ENCODE measurements at places on chromosomes 2 and 18.
A peak's percentile ranks its signal among the peaks of the same experiment; 100 is the strongest.

GRCh38 chr2:221555494-221555846 lies 16.6 kb downstream of the EPHA4 start:
- DNase-seq: no peak

DNA sequence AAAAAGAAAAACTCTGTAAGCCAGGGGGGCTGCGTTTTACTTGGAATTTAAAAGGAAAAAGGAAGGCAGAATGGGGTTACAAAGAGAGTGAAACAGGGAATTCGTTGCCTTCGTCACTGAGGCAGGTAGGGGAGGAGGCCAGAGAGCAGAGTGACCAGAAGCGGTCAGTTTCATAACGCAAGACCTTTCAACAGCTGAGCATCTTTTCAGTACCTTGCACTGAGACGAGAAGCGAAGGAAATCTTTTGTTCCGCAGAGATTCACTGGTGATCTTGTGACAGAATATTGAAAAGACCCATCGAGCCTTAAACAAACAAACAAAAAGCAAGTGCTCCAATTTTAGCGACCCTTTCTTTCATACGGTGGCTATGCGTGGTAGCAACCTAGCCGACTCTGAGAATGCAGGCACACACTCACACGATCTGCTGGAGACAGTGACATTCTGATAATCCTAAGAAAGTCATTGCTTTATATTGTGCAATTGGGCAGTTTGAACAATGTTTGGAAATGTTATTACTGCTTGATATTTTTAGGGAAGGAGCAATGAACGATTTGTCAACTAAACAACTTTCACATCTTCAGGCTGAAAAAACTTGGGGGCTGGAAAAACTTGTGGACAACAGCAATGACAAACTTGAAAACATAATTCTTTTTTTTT lies 93.8 kb upstream of the ODC1 start:
- DNase-seq: no peak

DNA sequence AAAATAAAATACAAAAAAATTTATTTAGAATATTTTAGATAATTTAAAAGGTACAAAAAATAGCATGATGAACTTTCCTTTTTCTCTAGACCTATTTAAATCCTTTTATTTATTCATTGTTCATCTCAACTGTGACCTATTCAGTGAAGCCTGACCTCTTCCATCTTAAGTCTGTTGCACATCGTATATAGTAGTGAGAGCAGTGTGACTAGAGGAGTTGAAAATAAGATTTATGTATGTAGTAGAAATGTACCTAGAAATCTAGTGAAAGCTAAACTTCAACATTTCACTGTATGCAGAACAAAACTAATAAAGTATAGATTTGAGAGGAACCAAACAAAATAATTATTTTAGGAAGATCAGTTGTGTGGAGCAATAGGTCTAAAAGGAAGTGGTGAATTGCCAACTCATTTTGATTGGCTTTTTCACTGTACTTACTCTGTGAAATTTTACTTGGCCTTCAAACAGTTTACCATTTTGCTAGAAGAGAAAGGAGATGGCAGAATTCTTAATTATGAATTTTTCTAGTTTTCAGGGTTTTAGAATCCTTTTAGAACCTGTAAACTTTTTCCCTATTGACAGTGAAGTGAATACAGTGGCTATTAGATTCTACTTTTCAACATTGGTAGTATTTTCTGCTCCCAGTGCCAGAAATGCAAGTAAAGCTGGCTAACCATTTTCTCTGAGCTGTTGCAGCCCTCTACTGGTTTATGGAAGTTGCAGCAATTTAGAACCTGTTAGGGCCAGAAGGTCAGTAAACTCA lies 11.0 kb downstream of the ANKRD12 start:
- no peak for DNase-seq

GRCh38 chr2:27185331-27186026 lies 26.4 kb upstream of the ATRAID start:
- DNase-seq: no peak

- DNase-seq: no peak
These were observed 301.1 kb upstream of the SMIM21 start for GRCh38 chr18:75728621-75729020.

- no peak for DNase-seq
These were observed 716.1 kb downstream of the DCC start for GRCh38 chr18:53056064-53056463.

- no peak for DNase-seq
These were observed 19.1 kb upstream of the ARHGAP25 start for GRCh38 chr2:68715353-68716041.

GRCh38 chr2:128701418-128701817 lies 382.8 kb upstream of the HS6ST1 start:
- DNase-seq: no peak

DNA sequence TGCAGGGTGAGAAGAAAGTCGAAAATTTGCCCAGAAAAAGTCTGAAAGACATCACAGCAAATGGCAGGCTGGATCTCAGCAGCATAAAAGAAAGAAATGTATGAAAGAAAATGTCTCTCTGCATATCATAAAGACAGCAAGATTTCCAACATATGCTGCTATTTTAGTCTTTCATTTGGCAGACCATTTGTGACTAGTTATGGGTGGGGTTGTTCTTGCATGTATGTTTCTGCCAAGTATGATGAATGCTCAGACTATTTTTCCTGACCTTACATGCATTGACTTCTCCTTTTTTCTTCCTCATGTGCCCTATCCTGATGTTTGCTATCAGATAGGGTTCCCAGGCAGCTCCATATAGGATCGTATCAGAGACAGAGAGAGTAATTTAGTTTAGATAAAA lies 58.5 kb upstream of the PARD3B start:
- no peak for DNase-seq

- no peak for DNase-seq
These were observed 28.8 kb downstream of the LONRF2 start for GRCh38 chr2:100293341-100294161.

GRCh38 chr18:49021433-49022129 lies 70.8 kb upstream of the SMAD7 start:
- no peak for DNase-seq

GRCh38 chr2:24970483-24971285 lies 1.1 kb downstream of the DNAJC27 start:
- no peak for DNase-seq

DNA sequence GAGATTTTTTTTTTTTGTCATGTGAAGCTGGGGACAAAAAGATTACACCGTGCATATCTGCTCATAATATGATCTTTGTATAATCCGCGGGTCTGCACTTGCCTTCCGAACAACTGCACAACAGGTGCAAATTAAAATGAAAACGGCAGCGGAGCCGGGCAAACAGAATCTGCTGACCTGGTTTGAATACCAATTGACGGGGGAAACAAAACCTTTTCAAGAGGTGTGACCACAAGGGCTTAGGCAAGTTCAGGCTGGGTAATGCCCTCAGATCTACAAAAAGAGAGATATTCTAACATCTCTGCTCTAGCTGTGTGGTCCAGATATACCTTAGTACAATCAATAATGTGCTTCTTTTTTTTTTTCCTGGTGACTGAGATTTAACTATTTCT lies 88.5 kb downstream of the ZEB2 start:
- no peak for DNase-seq

GRCh38 chr2:220466251-220466691 lies 838.8 kb downstream of the SLC4A3 start:
- DNase-seq: no peak

DNA sequence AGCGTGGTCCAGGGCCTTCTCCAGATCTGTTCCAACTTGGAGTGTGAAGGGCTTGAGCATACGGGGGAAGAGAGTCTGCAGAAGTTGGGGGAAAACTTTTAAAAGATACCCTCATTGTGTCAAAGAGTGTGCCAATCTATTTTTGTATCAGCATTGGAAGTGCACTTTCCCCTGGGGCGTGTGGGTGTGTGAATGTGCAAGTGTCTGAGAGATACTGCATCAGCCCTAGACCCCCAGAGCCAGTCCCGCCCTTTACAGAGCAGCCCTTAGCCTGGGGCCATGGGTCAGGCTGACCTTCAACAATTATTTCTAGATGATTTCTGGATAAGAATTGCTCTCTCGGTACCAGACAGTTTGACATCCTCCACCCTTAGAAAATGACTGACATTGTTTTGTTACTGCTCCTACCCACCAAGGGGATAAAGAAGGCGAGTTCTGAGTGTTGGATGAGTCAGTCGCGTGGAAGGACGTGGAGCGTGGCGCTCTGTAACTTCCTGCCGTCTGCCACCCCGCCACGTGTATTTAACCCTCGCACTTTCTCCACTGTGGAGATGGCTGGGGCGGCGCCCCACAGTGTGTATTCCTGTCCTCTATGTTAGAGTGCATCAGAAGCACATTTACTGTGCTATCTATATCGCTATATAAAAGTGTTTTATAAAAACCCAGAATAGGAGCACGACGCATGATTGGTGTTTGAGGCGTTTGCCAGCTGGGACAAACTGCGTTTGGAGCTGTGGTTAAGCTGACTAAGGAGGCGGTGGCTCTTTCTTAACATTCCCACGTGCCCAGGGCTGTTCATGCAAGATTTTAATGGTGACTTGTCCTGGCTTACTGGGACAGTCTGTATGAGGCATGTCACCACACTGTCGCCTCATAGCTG lies 122.6 kb downstream of the CABLES1 start:
- DNase-seq: no peak

DNA sequence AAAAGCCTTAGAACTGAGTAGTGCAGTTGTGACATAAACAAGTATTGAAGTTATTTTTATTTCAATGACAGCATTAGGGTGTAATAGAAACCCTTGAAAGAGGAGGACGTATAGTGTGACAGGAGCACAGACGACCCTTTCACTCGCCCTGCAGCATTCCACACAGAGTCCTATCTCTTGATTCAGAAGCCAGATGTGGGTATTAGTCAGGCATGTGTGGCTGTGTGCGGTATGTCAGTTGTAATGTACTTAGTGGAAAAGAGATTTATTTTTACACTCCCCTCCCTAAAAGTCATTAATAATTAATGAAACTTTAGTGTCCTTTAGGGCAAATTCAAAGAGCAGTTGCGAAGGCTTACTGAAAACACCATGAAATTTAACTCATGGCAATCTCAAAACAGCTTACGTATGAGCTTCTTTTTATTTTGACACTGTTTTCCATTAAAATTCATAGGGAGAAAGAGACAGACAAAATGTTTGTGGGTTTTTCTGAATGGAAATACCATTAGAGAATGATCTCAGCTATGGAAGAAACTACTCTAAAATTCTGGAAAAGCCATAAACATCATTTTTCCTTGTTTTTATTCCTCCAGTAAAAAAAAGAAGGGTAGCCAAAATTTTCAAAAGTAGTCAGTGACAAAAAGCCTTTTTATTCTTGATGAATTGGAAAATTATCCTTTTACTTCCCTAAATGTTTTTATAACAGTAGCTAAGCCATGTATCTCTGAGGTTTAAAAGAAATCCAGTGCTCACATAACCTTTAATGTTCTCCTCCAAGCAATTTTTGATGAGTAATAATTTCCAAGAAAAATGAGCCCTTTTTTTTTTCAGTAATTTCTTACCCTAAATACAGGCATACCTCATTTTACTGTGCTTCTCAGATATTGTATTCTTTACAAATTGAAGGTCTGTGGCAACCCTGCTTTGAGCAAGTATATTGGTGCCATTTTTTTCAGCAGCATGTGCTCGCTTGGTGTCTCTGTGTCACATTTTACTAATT lies 84.0 kb upstream of the DSEL start:
- DNase-seq: no peak

DNA sequence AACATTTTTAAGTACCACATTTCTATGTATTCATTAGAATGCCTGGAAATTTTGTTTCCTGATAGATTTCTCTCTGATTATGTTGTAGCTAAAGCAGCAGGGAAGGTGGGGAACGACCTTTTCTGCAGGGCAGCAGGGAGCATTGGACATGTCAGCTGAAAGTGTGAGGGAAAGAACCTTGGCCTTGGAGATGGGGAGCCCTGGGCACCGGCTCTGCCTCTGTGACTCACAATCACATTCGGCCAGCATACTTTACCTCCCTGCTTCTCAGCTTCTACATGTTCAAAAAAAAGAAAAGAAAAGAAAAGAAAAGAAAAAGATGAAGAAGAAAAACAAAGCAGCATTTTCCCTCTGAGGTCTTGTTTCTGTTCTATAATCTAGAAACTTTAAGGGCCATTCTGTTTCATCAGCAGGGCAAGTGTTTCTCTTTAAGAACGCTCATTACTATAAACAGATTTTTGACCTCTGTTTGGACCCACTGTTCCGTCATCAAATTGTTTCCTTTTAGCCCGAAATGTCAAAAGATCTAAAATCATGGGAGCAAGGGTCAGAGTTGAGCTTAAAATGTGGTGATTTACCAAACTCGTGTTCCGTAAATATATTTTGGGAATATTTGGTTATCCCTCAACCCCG lies 27.9 kb downstream of the SETBP1 start:
- no peak for DNase-seq

GRCh38 chr2:49318531-49318930 lies 164.2 kb upstream of the FSHR start:
- no peak for DNase-seq

- DNase-seq: no peak
These were observed 32.3 kb upstream of the MBP start for GRCh38 chr18:77164763-77165485.

DNA sequence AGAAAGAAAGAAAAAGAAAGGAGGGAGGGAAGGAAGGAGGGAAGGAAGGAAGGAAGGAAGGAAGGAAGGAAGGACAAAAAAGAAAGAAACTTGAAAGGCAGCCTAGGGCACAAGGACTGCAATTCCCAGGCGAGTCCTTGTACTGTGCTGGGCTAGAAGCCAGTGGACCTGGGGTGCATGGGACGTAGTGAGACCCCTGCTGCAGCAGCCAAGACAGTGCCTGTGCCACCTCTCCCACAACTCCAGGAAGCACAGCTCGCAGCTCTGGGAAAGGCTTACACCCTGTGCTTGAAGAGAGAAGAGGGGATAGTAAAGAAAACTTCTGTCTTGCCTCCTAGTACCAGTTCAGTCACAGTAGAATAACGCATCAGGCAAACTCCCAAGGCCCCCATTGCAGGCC lies 227.9 kb upstream of the CDH7 start:
- no peak for DNase-seq

GRCh38 chr2:2706306-2706705 lies 375.2 kb upstream of the MYT1L start:
- DNase-seq: no peak

GRCh38 chr2:82128051-82128450 lies 1823.5 kb upstream of the LRRTM1 start:
- DNase-seq: no peak

GRCh38 chr2:40401896-40402295 lies 50.0 kb downstream of the SLC8A1 start:
- no peak for DNase-seq

GRCh38 chr18:46565256-46565655 lies 91.8 kb downstream of the LOXHD1 start:
- no peak for DNase-seq

- peak; percentile 50 for DNase-seq
These were observed 4.7 kb downstream of the CAPG start for GRCh38 chr2:85405201-85406059.

- no peak for DNase-seq
These were observed 14.8 kb downstream of the STRN start for GRCh38 chr2:36951574-36951973.

Data from stimulated activated CD8-positive, alpha-beta memory T cell treated with anti-CD3 and anti-CD28 coated beads, Interleukin-2, amount 100 ng/mL, for 1 hour (primary cell).